ENCODE measurements at places on chromosomes 2 and 18.

DNA sequence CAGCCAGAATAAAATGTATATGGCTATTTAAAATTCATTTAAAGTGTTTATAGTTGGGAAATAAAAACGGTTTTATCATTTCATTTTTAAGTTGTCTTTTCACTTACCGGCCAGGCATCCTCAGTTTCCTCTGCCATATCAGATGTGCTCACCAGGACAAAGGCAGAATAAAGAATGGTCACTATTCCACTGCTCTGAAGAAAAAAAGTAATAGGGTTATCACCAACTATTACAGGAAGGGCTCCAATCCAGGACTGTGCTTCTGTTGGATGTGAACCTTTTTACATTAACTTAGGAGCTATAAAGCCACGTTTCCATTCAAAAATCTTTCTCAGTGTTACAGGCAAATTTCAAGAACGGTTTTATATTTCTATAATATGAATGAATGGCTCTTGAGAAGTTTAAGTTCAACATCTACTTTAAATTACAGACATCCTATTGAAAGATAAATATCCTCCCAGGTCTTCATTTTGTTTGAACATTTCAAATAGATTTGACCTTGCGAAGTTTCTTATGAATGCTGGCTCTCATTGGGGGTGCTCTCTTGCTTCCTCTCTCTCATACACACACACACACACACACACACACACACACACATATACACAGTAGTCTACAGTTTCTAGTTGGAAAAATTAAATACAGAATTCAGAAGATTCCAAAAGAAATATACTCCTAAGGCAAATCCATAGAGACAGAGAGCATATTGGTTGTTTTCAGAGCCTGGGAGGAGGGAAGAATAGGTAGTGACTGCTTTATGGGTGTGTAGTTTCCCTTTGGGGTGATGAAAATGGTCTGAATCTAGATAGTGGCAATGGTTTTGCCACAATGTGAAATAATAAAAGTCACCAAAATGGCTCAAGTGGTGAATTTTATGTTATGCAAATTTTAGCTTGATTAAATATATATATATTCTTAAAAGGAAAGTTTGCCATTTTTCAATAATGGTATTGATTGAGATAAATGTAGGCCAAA is 2.9 kb upstream of the SLC40A1 start:
- no peak for DNase-seq

GRCh38 chr2:217568289-217568971 is 434.4 kb downstream of the TNS1 start:
- DNase-seq = no peak

DNA sequence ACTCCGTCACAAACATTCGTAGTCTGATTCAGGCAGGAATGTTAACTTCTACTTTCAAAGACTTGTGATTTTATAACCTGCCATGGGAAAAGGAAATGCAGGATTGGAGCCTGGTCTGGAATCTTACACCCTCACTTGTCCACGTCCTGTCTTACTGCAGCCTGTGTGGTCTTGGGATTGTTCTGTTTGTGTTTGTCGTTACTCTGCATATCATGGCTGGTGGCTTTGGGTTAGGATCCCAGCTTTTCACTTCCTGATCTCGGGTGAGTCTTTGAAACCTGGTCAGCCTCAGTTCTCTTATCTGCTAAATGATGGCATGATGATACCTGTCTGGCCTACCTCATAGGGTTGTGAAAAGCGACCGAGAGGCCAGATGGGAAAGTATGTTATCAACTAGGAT is 34.6 kb downstream of the SH3BP4 start:
- no peak for DNase-seq

GRCh38 chr2:241726459-241726858 is 8.0 kb upstream of the D2HGDH start:
- DNase-seq = no peak

DNA sequence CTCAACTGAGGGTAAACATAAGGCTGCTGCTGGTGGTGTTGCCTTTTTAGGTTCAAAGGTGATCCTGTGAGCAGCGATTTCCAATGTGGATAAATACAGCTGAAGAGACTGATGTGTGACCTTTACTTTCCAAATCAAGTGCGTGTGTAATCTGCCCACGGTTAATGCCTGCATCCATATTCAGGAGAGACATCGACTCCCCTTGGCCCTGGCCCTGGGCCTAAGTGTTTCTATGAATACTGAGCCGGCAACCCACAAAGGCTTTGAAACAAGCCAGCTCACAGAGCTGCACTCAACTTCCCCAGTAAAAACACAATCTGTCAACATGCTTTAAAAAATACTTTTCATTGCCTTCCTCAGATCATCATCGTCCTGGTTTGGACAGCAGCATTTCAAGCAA is 1026.6 kb downstream of the TMEM182 start:
- DNase-seq = no peak

- no peak for DNase-seq
These were observed 10.6 kb downstream of the HSBP1L1 start for GRCh38 chr18:79975043-79975442.

DNA sequence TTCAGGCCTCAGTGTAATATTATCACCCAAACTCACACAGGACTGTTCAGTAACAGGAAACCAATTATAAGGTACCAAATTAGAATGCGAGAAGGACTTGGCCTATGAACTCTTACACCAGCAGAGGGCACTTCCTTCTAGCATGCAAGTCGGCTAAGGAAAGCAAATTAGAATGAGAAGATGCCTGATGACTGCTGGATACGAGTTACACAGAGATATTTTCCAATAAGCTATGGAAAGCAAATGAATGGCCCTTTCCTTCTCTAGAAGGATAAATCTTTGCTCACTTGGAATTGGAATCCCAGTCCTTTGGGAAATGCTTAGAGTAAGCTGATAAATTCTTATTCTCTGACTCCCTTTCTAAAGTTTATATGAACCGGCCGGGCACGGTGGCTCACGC is 109.8 kb downstream of the AP1S3 start:
- no peak for DNase-seq

- peak; percentile 77 for DNase-seq
These were observed 107.4 kb upstream of the KCTD1 start for GRCh38 chr18:26655525-26656430.

- DNase-seq = no peak
These were observed 50.4 kb downstream of the PKP4 start for GRCh38 chr2:158507141-158507540.

GRCh38 chr2:147623328-147623727 is 221.5 kb upstream of the ACVR2A start:
- no peak for DNase-seq

GRCh38 chr2:236089271-236090026 is 78.7 kb downstream of the GBX2 start:
- DNase-seq = no peak

DNA sequence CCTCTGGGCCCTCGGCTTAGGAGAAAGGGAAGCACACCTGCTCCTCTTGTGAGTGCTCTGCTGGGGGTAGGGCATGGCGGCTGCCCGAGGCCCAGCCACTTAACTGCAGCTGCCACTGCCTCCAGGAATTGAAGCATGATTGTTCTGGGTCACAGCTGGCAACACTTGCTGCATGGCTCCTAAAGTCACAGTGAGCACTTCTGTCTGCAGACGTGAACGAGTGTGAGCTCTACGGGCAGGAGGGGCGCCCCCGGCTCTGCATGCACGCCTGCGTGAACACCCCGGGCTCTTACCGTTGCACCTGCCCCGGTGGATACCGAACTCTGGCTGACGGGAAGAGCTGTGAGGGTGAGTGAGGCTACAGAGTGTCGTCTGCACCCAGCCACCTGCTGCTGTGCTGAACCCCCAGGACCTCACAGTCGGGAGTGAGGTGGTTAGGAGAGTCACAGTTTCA is 44.4 kb downstream of the FBLN7 start:
- no peak for DNase-seq

DNA sequence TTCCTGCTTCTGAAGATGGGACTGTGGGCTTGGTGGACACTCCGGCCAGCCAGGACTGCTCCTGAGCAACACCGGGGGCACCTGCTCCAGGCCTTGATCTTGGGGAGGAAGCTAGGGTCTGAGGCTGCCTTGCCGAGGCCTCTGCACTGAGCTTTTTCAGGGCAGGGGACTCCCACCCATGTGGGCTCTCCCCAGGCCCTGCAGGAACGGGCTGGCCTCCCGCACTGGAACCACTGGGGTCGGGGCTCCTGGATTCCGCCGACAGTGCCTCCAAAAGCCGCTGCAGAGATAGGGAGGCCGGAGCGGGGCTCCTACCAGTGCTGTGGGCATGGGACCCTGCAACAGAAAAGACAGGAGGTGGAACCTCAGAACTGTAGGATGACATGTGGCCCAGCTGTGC is 7.6 kb upstream of the ADRA2B start:
- no peak for DNase-seq

DNA sequence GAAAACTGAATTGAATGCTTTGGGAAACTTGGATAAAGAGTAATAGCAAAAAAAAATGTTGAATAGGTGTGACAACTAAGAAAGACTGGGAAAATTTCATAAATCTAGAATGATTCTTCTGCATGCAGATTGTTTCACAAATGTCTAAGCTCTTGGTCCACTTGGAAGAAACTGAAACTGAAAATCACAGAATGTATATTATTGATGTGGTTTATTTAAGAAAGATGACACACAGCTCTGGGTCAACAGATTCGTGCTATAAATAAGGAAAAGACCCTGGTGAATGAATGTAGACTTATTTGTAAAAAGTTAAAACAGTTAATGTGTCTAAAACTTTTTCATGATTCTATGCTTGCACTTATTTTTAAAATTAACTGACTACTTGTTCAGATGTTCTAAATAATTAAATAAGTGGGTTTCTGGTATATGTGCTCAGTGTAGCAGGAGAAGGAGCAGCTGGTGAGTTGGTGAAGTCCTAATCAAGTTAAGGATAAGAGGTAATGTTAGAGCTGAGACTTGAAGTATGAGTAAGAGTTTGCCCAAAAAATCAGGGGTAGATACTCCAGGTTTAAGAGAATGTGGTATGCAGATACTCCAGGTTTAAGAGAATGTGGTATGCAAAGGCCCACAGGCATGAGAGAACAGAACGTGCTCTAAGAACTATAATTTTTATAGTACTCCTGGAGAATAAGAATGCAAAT is 24.5 kb downstream of the UGP2 start:
- DNase-seq = no peak
